ENCODE measurements at places on chromosomes 1 and 21.

GRCh38 chr1:6019166-6019845 lies 26.4 kb upstream of the KCNAB2 start:
- DNase-seq, result no peak

GRCh38 chr1:223702735-223703667 lies 9.3 kb upstream of the CAPN2 start:
- DNase-seq, result no peak

- no peak for DNase-seq
Observed at GRCh38 chr1:183349201-183349711, 68.9 kb downstream of the NMNAT2 start.

DNA sequence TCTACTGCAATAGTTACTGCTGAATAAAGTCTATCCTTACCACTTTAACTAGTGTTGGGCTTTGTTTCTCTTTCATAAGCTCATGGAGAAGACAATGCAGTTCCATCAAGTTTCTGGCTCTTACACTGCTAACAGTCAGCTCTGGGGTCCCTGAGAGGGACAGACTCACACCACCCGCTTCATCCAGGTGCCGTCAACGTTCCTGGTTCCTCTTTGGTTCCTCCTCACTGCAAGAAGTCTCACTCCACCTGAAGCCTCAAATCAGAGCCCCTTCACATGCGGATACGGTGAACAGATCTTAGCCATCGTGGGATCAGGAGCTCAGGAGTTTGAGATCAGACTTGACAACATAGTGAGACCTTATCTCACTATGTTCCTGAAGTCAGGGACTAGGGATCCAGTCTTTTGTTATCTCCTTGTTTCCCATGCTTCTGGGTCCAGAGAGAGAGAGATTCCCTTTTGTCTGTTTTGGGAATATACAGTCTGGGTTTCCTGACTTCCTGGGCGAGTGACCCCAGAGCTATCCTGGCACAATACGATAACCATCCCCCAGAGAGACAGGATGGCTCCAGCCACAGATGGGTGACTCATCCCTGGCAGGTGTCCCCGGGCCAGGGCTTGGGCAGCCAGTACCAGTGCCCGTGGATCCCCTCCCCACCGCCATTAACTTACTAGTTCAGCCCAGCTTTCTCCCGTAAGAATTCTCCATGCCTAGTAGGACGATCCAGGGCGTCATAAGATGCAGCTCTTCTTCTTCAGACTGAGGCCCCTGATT lies 14.3 kb upstream of the PCP4 start:
- no peak for DNase-seq

GRCh38 chr1:110328700-110329099 lies 10.5 kb upstream of the RBM15 start:
- DNase-seq, result no peak

GRCh38 chr1:247407180-247407616 lies 8.8 kb upstream of the NLRP3 start:
- peak; percentile 80 for DNase-seq

GRCh38 chr1:222817529-222817928 lies 2.7 kb downstream of the DISP1 start:
- DNase-seq, result no peak

- no peak for DNase-seq
Observed at GRCh38 chr1:30694280-30695175, 28.9 kb downstream of the MATN1 start.

GRCh38 chr21:25342816-25343215 lies 264.5 kb downstream of the MRPL39 start:
- DNase-seq, result no peak

- DNase-seq, result no peak
Observed at GRCh38 chr1:58939666-58940370, 156.0 kb upstream of the JUN start.

- DNase-seq, result no peak
Observed at GRCh38 chr1:152735648-152736047, 22.2 kb upstream of the KPRP start.

DNA sequence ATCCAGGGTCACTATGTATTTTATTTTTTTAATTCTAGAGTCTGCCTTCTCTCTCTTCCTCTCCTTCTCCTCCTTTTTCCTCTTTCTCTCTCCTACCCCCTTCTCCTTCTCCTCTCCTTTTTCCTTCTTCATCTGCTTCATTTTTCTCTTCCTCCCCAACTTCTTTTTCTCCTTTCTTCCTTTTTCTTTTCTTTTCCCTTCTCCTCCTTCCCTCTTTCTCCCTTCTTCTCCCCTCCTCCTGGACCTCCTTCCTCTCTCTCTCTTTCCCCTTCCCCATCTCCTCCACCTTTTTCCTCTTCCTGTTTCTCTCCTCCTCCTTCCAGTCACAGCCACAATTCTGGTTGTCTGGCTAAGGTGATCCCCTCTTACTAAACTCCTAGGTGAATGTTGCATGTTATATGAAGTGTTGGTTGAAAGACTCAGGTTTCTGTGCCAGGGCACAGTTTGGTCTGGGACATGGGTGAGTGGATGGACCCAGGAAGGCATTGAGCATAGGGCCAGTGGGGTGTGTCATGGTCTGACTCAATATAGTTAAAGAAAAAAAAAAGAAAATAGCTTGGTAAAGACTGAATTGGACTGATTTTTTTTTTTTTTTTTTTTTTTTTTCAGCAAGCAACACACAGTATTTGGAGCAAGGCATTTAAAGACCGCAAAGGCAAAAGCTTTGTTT lies 266.9 kb downstream of the TGFB2 start:
- no peak for DNase-seq

- no peak for DNase-seq
Observed at GRCh38 chr21:34830386-34831170, 161.8 kb downstream of the CLIC6 start.

DNA sequence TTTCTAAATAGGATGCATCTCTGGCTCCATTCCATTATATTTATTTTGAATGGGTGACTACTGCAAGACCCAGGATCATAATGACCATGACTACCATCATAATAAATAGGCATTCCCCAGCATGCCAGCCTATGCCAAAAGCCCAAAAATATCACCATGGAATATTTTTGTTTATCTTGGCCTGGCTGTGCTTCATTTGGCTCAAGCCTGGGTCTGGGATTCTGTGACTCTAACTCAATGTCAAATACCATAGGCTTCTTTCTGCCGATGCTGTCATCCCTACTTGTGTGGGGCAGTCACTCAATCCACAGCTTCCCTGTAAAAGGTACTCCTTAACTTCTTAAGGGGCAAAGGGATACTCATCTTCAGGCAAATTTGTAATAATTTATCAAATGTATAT lies 66.6 kb downstream of the DIRAS3 start:
- DNase-seq, result no peak

- DNase-seq, result no peak
Observed at GRCh38 chr21:32036756-32037155, 163.9 kb downstream of the HUNK start.

GRCh38 chr1:65255035-65255655 lies 54.2 kb upstream of the DNAJC6 start:
- DNase-seq, result no peak

- DNase-seq, result no peak
Observed at GRCh38 chr1:85142753-85143152, 58.1 kb downstream of the SYDE2 start.

- no peak for DNase-seq
Observed at GRCh38 chr1:42933060-42933586, 25.5 kb downstream of the SLC2A1 start.

DNA sequence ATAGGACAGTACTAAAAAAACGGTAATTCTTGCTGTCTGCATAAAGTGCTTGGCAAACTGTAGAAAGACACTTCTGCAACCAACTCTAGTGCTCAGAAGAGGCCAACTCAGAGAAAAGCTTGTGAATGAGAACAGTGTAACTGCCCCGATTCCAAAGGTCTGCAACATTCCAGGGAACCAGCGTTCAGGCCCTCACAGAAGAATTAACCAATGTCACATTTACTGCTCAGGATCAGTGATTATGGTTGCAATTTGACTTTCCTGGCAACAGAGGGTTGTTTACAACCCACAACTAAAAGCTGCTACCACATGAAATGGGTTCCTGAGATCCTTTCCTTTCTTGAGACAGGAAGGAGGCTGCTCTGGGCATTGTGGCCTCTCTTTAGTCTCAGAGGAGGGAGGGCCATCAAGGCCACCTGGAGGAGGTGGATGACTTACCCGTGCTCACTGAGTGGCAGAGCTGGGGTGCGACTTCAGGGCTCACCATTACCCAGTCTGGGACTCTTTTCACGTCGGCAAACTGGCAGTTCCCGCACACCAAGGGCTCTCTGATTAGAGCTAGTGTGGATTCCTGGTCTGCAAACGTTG lies 15.3 kb downstream of the SRSF4 start:
- no peak for DNase-seq

- DNase-seq, result no peak
Observed at GRCh38 chr1:85708829-85709227, 595 bp upstream of the ZNHIT6 start.

GRCh38 chr1:220685879-220686278 lies 4.3 kb upstream of the C1orf115 start:
- no peak for DNase-seq

DNA sequence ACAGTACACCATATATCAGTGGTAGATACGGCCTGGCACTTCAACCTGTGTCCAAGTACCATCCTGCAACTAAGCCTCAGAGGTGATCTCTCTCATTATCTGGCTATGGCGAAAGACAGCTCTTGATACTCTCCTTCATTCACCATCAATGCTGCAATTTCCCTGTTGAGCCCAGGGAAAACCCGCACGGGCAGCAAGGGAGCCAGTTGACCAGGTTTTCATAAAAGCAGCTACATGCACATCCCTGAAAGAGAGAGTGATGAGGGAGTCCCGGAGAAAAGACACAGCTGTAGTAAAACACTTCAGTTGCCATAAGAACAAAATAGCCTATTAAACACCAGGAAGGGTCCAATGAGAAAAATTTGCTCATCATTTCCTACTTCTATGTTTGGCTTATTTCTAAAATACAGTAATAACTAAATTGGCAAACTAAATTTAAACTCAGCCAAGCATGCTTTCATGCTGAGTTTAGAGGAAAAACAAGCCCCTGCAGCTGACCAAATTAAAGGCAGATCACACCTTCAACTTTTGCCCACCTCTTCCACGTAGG lies 68.3 kb downstream of the CAPZB start:
- DNase-seq, result no peak

GRCh38 chr1:48560577-48560976 lies 88.6 kb upstream of the SPATA6 start:
- no peak for DNase-seq

DNA sequence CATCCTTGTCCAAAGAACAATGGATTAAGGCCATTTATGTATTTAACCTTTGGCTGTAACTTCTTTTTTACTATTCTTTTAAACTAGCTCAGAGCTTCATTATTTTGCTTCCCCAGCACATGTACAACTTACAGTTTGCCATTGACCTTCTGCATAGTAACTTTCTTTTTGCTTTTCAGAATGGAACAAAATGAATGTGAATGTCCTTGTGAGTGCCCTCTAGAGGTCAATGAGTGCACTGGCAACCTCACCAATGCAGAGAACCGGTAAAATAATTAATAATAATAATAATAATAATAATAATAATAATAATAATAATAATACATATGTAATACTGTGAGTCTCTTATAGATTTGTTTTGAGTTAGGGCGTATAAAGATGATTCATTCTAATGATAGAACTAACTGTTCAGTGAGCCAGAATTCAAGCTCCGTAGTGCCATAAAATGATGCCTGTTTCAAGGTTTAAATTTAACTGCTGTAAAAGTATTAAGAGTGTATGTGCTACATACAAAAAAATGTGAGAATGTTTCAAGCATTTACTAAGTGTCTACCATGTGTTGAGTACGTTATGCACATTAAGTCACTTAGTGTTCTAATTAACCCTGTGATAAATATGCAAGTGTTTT lies 69.0 kb upstream of the RAVER2 start:
- no peak for DNase-seq
